ENCODE measurements at places on chromosomes 5 and 9.

- no peak for DNase-seq
These were observed 7.1 kb upstream of the HAND1 start for GRCh38 chr5:154485096-154485491.

DNA sequence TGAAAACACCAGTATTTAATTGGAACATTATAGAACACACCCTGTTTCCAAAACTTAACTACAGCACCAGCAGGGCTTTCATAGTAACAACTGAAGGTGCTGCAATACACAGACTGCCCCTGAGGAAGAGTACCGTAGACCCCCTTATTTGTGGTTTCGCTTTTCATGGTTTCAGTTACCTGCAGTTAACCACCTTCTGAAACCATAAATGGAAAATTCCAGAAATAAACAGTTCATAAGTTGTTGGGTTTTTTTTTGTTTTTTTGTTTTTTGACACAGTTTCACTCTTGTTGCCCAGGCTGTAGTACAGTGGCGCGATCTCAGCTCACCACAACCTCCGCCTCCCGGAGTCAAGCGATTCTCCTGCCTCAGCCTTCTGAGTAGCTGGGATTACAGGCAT, 9.5 kb upstream of the GLDC start:
- no peak for DNase-seq

GRCh38 chr9:27145143-27145542, 36.1 kb downstream of the TEK start:
- DNase-seq: no peak

DNA sequence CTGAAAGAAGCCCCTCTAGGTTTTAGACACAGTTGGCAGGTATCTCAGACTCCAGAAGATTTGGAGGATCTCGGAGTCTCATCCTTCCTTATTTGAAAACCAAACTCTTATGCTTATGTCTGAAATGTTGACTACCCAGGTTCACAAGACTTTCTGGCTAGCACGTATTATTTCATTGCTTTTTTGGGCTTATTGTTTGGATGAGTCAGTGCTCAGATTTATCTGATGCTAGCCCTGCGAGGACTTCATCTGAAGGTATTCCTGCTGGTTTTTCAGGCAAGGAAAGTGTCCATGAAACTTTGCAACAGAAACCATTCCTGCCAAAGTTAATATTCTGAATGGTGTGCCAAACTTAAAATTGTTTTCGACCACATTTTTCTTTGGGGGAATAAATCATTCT, 8.5 kb downstream of the OSTF1 start:
- no peak for DNase-seq

GRCh38 chr9:99732715-99733114, 89.0 kb upstream of the NR4A3 start:
- DNase-seq: no peak

- no peak for DNase-seq
These were observed 92.1 kb upstream of the MAP1B start for GRCh38 chr5:72015103-72015548.

GRCh38 chr9:98867429-98868168, 60.1 kb downstream of the GALNT12 start:
- no peak for DNase-seq

- no peak for DNase-seq
These were observed 102.3 kb downstream of the SEMA6A start for GRCh38 chr5:116472274-116472673.

DNA sequence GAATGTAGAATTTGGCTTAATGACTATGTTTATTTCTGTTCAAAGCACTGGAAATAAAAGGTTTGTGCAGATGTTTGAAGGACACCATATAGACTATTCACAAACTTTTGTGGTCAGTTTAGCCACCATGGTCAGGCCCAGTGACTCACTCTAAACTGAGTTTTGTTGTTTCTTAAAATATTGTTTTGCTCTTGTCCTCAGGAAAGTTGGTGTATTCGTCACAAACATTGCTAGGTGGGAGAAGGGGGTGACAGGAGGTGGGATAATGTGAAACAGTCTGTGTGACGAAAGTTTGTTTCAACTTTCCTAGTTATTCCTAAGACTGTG, 35.0 kb upstream of the LIFR start:
- DNase-seq: no peak

DNA sequence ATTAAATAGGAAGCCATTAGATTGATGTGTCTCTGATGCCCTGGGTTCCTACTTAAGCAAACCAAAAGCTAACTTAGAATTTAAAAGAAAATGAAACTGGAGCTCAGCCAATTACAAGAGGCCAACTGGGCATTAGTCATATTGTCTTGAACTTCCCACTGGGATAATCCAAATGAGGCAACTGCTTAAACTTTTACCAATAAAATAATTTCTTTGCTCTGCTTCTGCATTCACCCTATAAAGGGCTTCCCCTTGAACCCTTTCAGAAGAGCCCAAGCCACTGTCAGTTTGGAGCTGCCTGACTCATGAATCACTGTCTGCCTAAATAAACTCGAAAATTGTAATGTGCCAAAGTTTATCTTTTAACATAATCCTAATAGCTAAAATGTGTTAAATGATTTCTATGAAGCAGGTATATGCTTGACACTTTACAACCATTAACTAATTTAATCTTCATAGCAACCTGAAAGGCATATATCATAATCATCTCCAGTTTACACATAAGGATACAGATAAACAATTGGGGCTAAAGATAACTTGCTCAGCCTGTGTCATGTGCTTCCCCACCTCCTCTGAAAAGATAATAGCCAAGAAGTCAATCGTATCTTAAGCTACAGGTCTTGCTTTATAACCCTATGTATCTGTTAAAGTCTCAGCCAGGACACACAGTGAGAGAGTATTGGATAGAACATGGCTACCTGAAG, 11.5 kb downstream of the GPR150 start:
- DNase-seq: no peak

- DNase-seq: no peak
These were observed 7.8 kb upstream of the RUSC2 start for GRCh38 chr9:35482071-35482470.

DNA sequence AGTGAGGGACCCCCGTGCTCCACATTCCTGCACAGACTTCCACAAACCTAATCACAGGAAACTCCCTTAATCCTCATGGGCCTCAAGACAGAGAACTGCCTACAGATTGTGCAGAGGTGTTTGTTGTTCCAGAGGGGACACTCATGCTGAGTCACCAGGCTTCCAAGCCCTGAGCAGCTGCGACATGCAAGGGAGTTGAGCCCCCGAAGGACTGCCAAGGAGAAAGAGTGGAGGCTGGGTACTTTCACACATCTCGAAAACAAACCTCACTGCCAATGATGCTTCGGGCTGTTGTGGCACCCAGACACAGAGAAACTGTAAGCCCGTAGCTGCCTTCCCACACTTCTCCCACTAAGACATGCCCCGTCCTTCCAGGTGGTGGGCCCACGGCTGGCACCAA, 480.8 kb downstream of the CDH12 start:
- no peak for DNase-seq

- DNase-seq: no peak
These were observed 229.1 kb downstream of the SEMA5A start for GRCh38 chr5:9316733-9317132.

GRCh38 chr9:106869458-106869857, 6.5 kb downstream of the ZNF462 start:
- no peak for DNase-seq

DNA sequence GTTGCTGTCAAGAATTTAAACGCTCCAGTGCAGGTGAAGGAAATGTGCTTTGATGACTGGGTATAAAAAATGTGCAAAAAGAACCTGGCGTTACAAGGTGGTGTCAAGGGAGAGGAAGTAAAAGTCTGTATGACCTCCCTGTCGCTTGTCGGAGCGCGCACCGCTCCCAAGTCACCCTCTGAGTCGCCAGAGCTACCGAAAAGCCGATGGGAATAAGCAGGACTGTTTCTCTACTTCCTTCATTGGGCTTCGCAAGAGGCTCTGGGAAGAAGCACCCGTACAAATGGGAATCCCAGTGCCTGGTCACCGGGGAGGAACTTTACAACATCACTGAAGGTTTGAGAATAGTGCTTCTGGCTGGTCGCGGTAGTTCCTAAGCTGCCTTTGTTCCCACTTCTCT, 1.3 kb upstream of the DMRT2 start:
- DNase-seq: no peak

DNA sequence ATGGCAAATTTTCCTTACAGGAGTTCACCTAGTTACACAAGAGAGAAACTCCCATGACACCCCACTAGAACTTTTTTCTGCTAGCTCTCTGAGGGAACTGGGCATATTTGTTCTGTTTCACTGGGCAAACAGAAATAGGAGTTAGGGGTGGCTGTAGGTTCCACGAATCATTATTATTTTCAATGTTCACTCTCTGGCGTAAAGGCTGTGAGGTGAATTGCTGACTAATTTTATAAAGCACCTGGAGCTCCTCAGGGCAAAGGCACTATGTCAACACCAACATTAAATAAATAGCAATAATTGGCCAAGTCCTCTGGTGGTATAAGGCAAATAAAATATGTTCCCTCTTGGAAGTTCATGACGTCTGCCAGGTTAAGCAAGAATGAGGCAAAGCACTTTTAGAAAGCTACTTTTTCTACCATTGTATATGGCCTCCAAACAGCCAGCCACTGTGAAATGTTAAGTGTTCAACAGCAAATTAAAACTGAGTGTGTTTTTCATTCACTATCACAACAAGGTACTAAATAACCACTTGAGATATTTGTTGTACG, 344.6 kb downstream of the PDE4D start:
- no peak for DNase-seq

GRCh38 chr5:169265888-169266287, 35.1 kb downstream of the SLIT3 start:
- no peak for DNase-seq

DNA sequence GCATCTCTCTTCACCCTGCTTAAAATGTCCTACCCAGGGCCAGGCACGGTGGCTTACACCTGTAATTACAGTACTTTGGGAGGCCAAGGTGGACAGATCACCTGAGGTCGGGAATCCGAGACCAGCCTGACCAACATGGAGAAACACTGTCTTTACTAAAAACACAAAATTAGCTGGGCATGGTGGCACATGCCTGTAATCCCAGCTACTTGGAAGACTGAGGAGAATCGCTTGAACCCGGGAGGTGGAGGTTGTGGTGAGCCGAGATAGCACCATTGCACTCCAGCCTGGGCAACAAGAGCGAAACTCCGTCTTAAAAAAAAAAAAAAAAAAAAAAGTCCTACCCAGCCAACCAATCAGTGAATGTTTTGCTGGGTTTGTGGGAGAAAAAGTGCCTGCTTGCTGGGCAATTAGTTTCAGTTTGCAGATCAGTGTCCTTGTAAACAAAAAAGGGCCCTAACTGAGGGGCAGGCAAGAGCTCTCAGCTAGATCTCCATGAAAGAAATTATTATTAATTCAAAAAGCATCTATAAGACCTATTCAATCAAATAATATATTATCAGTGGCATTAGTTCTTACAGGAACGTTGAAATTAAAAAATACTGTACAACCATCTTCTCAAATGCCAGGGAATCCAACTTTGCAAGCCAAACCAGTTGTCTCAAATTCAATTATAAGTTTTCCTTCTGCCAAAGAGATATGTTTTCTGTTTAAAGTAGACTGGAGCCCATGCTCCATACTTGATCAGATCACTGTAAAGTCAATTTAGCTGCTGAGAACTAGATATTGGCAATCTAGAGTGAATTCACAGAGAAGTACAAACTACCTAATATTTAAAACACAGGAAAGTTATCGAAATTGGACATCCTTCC, 3.9 kb downstream of the MEGF9 start:
- DNase-seq: no peak

GRCh38 chr5:24188216-24188925, 456.4 kb downstream of the CDH10 start:
- no peak for DNase-seq

DNA sequence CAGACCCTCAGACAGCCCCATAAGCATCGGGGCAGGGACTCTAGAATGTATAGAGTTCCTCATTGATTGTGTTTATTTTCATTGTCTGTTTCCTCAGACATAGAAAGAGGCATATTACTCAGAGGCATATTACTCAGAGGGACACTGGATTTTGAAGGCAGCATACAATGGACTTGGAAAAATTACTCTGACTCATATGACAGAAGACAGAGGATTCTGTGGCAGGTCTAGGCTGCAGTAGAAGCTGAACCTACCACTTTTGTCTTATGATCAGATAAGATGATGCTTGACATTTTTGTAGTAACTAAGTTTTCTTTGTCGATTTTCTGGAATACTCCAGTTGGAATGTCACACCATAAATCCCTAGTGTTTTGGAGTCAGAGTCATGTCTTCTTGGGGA, 105.2 kb downstream of the ST8SIA4 start:
- DNase-seq: no peak

DNA sequence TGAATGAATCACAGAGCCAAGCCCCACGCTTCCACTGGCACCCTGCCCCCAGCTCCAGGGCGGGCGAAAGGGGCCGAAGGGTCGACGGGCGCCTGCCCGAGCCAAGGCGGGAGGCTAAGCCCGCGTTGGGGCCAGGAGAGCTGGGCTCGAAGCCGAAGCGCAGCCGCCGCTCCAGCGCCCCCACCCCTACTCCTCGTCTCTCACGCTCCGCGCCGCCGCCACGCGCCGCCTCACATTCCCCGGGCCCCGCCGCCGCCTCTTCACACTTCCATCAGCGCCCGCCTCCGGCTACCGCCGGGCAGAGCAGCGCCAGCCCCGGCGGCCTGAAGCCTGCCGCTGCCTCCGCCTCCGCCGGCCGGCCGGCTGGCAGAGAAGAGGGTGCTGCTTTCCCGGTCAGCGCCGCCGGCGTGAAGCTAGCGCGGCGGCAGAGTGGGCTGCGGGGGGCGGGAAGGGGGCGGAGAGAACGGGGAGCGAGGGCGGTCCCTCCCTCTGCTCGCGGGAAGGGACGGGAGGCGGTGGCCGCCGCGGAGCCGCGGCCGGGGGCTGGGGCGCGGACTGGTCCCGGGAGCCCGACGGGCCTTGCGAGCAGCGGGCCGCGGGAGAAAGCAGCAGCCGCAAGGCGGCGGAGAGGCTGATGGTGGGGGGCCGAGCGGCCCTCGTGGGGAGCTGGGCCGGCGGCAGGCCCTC, at the start of gene HOMER1:
TSS of gene HOMER1 (minus strand) at position 431 of the 687 bp plus-strand sequence. CDS start 1,360 bp downstream, outside the sequence.
- peak; percentile 46 for DNase-seq

GRCh38 chr9:17535176-17535575, 43.7 kb upstream of the SH3GL2 start:
- DNase-seq: no peak

DNA sequence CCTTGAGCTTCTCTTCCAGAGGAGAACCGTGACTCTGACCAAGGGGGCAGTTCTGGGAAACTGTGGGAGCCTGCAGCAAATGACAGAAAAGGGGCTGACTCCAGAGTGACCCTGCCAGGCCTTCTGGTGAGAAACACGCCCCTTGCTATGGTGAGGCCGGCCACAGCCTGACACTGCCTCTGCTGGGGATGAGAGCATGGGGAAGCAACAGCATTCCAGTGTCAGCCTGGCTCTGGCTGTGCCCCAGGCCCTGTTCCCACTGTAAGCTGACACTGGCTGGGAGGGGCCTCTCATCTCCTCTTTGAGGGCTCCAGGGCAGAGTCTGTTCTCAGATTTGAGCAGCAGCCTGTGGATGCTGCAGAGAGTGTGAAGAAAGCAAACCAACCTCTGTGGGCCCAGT, 180.0 kb upstream of the IL12B start:
- DNase-seq: no peak

- no peak for DNase-seq
These were observed 26.6 kb downstream of the MORN5 start for GRCh38 chr9:122186301-122186700.
